CD4-positive, alpha-beta T cell treated with Interleukin-1 beta for 1 hour (primary cell): ENCODE measurements at places on chromosomes 13 and 19.

DNA sequence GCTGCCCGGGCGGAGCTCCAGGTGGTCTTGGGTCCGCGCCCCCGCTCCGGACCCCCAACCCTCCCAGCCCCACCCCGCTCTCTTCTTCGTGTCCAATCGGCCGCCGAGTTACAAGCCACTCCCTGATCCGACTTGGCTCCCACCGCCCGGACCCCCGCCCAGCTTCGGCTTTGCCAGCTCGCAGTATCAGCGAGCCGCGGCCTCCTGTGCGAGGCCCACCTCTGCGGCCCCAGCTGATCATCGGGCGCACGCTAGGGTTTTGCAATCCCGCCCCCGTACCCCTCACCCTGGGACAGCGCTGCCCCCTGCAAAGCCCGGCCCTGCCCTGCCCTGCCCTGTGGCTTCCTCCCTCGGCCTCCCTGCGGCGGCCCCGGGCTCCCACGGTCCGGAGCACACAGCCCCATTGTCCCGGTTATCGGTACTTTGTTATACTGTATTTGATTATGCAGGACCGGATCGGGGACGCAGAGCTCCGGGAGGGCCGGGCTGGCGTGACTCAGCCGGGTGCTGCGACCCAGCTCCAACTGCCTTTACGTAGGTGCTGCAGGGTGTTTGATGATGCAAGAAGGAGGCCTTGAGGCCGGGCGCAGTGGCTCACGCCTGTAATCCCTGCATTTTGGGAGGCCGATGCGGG is 598 bp upstream of the LPAR2 start:
- DNase-seq, result peak; percentile 54

GRCh38 chr13:49784886-49785570 is 7.5 kb downstream of the KPNA3 start:
- no peak for DNase-seq

- no peak for DNase-seq
Observed at GRCh38 chr13:28329395-28330158, 165.4 kb downstream of the FLT1 start.

- no peak for DNase-seq
Observed at GRCh38 chr13:84086847-84087162, 204.5 kb upstream of the SLITRK1 start.

DNA sequence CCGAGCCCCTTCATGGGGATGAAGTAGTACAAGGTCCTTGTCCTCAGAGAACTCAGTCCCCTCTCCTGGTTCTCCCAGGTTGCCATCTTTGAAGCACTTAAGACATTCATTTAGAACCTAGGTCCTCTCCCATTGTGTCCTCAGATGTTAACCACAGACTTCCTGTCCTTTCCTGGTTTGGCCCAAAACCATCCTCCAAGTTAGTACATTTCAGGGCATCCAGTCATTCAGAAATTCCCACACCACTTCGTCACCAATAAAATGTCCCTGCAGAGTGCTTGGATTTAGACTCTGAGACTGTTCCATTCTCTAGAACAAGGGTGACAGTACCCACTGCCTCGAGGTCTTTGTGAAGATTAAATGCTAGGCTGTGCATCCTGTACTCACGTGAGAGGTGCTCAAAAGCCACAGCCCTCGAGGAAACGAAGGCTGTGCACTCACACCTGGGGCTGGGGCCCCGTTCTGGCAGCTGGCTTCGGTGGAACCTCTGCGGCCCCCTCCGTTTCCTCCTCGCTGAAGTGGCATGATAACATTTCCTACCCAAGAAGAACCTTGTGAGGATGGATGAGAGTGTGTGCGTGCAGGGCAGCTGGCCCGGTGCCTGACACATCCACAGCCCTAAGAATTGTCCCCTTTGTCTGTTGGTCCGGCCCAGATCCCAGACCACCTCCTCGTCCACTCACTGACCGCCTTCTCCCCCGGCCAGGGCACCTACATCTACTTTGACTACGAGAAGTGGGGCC is 4.7 kb downstream of the LENG1 start:
- DNase-seq, result peak; percentile 38

GRCh38 chr13:33014291-33014690 is 1.9 kb upstream of the KL start:
- no peak for DNase-seq

GRCh38 chr19:4066176-4066606 is 508 bp downstream of the ZBTB7A start:
- no peak for DNase-seq

- DNase-seq, result peak; percentile 77
Observed at GRCh38 chr19:12064590-12065538, at the start of gene ZNF844. TSS of gene ZNF844 (plus strand) at chr19:12064731. CDS start at chr19:12064874, 143 bp downstream.
